Stimulated activated CD8-positive, alpha-beta memory T cell treated with anti-CD3 and anti-CD28 coated beads, Interleukin-7, amount 100 ng/mL, for 48 hours (primary cell): ENCODE measurements at places on chromosomes 2 and 18.

- DNase-seq = peak; percentile 9
Observed at GRCh38 chr2:220687231-220687843, 884.8 kb downstream of the EPHA4 start.

GRCh38 chr2:150487537-150488429 lies at the start of gene RND3:
TSS of gene RND3 (minus strand) at chr2:150487667. CDS start at chr2:150487417, 250 bp downstream.
- peak; percentile 20 for DNase-seq

DNA sequence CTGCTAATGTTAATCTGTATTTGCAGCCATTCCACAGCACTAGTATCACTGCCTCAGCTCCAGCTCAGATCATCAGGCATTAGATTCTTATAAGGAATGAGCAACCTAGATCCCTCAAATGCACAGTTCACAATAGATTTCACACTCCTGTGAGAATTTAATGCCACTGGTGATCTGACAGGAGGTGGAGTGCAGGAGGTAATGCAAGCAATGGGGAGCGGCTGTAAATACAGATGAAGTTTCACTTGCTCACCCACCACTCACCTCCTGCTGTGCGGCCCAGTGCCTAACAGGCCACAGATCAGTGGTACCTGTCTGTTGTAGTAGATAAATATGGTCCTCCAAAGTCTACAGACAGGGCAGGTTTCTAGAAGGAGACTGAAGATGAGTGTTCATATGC lies 97.7 kb upstream of the TMEFF2 start:
- no peak for DNase-seq

DNA sequence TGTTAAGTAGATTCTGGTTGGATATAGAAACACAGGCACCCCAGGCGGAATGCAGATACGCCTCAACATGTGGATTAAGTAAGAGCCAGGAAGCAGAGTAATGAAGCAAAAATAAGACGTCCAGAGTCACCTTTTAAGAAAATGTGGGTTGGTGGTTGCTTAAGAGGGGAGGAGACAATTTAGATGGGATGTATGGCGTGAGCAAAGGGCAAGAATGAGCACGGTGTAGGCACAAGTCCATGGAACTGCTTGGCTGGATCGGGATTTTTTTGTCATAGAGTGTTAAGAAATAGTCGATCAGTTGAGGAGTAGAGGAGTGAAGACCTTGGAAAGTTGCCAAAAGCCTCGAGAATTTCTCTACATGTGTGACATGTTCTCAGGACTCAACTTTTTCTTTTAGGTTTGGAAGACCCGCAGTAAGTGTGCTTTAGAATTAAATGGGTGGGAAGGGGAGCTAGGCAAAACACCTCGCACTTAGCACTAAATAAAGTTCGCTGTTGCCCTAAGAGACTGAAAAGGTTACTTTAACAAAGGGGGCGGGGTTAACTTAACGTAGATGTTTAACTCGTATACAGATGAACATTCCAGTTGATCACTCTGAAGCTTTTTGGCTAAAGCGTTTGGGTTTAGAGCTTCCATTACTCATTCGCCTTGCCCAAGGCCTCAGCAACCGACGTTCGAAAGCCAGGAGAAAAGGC lies 716 bp upstream of the SLC39A10 start:
- DNase-seq = no peak

- no peak for DNase-seq
Observed at GRCh38 chr2:181781078-181781786, 100.9 kb upstream of the NEUROD1 start.

DNA sequence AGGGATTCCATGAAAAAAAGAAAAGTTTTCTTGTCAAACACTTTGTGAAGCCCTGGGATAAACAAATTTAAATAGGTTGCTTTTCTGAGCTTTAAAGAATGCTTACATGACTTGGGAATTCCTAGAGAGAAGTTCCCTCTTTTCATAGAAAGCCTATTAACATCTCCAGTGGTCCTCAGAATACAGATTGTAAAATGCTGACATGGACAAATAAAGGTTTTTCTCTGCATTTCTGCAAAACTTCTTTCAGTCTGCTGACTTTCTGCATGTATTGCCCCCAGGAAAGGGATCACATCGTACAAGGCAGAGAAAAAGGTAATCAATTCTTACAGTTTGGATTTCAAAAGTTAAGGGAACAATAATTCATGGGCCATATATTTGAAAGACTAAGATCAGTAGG lies 20.6 kb downstream of the ZNF385B start:
- DNase-seq = no peak

- no peak for DNase-seq
Observed at GRCh38 chr18:8328126-8328525, 281.1 kb upstream of the RAB12 start.

DNA sequence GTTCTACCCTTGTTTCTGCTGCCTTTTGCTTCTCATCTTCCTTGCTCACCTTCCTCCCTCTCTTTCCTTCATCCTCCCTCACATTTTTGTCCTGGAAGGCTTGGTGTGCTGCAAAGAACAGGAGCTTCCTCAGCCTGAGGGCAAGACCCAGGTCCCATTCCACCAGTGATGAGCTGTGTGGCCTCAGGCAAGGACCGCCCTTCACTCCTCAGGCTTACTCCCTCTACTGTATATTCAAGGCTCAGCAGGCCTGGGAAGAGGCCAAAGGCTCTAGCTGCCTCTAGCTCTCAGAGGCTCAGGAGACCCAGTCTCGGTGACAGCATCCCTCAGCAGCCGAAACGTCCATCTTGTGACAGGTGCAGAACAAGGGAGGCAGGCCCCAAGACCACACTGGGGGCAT lies 97.5 kb downstream of the MRO start:
- DNase-seq = no peak

DNA sequence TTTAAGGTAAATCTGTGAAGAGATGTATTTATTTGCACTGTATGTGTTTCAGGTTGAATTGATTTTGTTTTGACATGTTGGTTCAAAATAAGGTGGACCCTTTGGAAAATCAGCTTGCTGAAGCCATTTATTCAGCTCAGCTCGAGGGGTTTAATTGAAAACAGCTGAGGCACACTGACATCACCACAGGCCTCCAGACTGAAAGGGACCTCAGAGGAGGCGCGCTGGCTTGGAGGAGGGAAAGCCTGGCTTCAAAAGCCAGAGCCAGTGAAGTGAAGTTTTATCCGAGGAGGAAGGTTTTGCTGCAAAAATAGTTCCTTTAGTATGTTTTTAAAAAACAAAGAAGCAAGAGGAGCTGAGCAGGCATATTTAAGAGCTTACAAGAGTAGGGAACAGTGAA lies 26.9 kb upstream of the DNMT3A start:
- no peak for DNase-seq
